CD8-positive, alpha-beta memory T cell (primary cell): ENCODE measurements at places on chromosomes 11 and 22.
A peak's percentile ranks its signal among the peaks of the same experiment; 100 is the strongest.

DNA sequence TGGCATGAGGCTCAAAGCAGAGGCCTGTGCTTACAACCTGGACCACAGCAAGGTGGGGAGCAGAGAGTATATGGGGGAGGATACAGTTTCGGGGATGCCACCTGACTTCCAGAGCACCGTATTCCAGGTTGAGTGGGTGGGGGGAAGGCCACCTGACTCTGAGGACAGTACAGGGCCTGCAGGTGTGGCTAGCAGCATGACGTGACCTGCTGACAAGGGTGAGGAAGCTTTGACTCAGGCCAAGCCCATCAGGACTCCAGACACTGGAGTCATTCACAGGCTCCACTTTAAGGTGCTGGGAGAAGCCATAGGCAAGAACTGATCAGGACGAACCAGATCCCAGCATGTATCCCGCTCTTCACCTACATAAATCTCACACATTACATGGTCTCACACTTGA lies 34.6 kb upstream of the CRTAM start:
- DNase-seq, result no peak

- DNase-seq, result no peak
Observed at GRCh38 chr11:128924104-128924503, 18.6 kb downstream of the TP53AIP1 start.

DNA sequence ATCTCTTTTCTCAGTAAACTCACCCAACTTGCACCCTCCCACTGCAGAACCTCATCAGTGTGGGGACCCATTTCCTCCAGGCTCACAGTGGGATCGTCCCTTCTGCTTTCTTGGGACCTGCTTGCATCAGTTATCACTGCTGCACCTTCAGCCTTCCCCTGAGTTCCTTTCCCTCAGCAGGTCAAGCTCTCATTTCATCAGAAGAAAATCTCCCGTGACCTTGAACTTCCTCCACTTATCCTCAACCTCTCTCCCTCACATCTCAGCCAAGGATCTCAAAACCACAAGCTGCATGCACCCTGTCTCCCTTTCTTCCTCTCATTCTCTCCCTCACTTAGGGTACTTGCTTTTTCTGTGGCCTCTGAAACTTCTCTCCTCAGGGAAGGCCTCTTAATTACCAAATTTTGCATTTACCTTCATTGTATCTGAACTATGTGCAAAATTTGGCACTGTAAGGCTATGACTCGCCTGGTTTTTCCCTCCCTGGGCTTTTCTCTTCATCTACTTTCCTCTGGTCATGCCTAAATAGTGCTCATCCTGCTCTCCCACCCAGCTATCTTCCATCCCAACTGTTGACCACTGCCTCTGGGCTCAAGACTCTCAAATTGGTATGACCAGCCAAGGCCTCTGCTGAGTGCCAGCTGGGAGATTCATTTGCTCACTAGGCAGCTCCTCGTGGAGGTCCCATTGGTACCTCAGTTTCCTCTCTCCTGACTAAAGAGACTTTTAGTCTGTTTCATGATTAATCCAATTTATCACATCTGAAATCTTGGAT lies 2.7 kb upstream of the RCE1 start:
- no peak for DNase-seq

GRCh38 chr11:82356316-82356715 lies 377.3 kb downstream of the FAM181B start:
- no peak for DNase-seq

GRCh38 chr22:44924710-44925109 lies 85.1 kb downstream of the PHF21B start:
- no peak for DNase-seq

- no peak for DNase-seq
Observed at GRCh38 chr11:66841861-66842260, 1.4 kb upstream of the RCE1 start.

GRCh38 chr22:23404689-23405365 lies 175.3 kb downstream of the IGLL1 start:
- DNase-seq, result no peak

DNA sequence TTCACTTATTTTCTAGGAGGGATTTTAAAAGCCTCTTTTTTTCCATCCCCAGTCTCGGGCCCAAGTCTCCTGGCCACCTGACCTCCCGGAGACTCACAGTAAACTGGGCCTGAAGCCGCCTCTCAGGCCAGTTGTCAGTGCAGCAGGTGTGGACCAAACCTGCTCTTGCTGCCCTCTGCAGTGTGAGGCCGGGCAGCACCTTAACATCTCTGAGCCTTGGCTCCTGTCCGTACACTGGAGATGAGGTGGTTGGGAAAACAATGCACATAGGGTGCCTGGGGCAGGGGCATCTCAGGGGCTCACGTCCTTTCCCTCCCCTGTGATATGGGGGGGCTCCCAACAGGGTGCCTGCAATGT lies 45.1 kb downstream of the PHF21B start:
- DNase-seq, result no peak

DNA sequence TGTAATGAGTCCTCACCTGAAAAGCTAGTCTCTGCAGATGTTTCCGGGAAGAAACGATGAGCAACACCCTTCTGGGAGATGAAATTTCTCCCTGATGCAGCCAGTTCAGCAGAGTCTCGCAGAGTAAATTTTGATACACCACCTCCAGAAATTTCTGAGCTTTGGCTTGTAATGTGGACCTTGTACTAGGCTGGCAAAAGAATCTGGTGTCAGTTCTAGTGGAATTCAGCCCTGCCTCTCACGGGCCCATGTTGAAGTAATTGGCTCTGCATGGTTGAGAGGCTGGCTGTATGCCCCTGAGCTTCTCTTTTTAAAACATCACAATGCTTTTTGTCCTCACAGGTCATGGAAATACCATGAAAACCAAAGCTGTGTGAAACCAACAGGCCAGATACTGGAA lies at the start of gene GLYAT:
Gene GLYAT, minus strand, starts transcription at position 125 of the 400 bp plus-strand sequence. CDS start 7,447 bp downstream, outside the sequence.
- DNase-seq, result no peak

- no peak for DNase-seq
Observed at GRCh38 chr11:110470716-110471115, 41.0 kb downstream of the FDX1 start.

GRCh38 chr11:119262668-119263351 lies 54.1 kb downstream of the MCAM start:
- no peak for DNase-seq

DNA sequence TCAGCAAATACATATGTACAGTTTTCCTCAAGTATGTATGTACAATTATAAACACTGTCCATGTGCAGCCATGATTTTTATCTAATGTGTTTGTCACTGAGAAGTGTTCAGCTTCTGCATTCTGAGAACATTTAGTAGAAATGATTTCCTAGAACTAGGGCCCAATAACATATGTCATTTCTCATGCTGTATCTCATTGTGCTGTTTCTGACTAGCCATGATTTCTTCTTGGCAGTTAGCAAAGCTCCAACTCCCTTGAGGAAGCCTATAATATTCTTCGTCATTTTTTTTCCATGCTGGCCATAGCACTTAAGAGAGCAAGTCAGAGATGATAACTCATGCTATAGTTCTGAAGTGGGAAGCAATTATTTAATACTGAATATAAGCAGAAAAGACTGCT lies 187.8 kb downstream of the DDX10 start:
- DNase-seq, result no peak

GRCh38 chr11:67272327-67273259 lies 6.3 kb downstream of the GRK2 start:
- DNase-seq, result no peak

DNA sequence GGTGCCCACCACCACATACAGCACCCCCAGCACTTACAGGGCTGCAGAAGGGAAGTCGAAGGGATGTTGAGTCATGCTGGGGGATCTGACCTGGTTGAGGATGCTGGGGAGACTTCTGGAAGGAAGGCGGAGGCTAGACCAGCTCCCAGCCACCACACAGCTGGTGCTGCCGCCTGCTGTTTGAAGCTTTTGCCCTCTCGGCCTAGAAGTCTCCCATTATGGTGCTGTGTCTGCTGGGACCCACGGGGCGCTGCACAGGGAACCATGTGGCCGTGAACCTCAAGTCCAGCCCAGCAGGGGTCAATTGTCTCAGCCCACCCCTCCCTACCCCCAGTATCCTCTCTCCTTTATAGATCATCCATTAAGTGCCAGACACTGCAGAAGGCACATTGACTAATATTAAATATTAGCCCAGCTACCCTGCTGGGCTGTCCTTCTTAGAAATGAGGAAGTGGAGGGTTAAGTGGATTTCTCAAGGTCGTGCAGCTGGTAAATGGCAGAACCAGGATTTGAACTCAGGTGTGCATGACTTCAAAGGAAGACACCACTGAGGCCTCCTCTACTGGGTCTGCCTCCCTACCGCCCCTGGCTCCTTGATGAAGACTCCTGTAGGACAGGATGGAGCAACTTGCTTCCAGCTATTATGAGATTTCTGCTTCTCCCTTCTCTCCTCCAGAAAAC lies 49.7 kb downstream of the CYTH4 start:
- no peak for DNase-seq

- DNase-seq, result no peak
Observed at GRCh38 chr11:129644326-129644725, 171.3 kb upstream of the TMEM45B start.

- DNase-seq, result no peak
Observed at GRCh38 chr11:101264306-101264705, 134.7 kb upstream of the PGR start.

DNA sequence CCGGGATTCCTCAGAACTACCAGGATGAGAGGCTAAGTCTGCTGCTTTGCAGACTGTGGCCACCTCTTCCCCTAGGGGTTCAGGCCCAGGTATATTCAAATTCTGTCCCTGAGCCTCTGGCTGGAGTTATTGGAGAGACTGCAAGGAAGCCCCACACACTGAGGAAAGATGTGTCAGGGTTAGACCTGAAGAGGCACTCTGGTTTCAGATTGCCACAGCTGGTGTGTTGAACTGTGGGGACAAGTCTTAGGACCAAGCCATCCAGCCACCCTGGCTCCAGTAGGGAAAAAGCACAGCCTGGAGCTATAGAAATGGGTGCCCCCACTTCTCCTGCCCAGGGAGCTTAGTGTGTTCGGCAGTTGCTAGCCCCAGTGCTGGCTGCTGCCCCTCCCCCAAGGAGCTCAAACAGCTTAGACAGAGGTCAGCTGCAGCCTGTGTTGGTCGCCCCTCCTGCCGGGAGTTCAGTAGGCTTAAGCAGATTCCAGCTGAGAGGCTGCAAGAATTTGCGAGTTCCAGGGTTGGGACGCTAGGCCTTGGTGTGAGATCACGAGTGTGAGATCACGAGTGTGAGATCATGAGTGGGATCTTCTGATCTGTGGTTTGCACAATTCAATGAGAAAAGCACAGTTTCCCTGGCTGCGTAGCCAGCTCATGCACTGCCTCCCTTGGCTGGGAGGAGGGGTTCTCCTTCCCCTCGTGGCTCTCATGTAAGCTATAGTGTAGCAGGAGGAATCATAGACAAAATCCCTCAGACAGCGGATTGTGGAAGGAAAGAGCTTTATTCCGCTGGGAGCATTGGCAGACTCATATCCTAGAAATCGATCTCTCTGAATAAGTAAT lies 552.1 kb upstream of the CHORDC1 start:
- no peak for DNase-seq

- DNase-seq, result no peak
Observed at GRCh38 chr11:59172345-59173079, 580 bp downstream of the DTX4 start.

GRCh38 chr22:47197773-47198500 lies 435.5 kb downstream of the TBC1D22A start:
- peak; percentile 38 for DNase-seq

- DNase-seq, result no peak
Observed at GRCh38 chr11:91921974-91922373, 302.6 kb upstream of the FAT3 start.
